ENCODE measurements at places on chromosomes 1 and 21.
A peak's percentile ranks its signal among the peaks of the same experiment; 100 is the strongest.

- DNase-seq = no peak
Observed at GRCh38 chr1:230400007-230400344, 26.2 kb downstream of the PGBD5 start.

DNA sequence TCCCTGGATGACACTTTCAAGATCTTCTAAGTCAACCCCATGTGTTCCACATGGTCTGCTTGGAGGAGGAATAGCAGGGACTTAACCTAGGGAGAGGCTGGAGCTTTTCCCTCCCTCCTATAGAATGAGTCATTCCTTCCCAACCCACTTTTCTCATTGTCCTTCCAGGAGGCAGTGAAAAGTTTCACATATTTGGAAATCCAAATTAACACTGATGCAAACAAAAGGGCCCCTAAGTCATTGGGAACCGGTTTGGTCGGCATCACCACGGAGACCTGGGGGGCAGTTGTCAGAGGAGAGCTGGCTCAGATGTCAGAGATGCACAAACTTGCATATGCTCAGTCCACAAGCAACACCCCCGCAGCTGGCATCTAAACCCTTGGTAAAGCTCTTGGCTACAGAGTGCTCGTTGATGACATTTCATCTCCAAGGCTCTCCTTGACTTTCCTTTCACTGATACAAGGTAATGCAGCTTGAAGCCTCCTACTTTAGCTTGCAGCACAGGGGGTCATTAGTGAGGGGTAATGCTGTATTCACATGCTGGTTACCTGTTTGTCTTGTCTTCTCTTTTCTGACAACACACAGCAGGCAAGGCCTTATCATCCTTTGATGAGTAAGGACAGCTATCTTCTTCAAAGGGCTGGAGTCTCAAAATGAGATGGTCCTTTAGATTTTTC is 12.3 kb upstream of the LRRC8D start:
- no peak for DNase-seq

GRCh38 chr21:39057121-39057520 is 126.1 kb downstream of the PSMG1 start:
- DNase-seq = no peak

- no peak for DNase-seq
Observed at GRCh38 chr1:157073944-157074685, 25.5 kb downstream of the ETV3L start.

- DNase-seq = peak; percentile 55
Observed at GRCh38 chr1:48236716-48237470, 14.4 kb downstream of the SLC5A9 start.

DNA sequence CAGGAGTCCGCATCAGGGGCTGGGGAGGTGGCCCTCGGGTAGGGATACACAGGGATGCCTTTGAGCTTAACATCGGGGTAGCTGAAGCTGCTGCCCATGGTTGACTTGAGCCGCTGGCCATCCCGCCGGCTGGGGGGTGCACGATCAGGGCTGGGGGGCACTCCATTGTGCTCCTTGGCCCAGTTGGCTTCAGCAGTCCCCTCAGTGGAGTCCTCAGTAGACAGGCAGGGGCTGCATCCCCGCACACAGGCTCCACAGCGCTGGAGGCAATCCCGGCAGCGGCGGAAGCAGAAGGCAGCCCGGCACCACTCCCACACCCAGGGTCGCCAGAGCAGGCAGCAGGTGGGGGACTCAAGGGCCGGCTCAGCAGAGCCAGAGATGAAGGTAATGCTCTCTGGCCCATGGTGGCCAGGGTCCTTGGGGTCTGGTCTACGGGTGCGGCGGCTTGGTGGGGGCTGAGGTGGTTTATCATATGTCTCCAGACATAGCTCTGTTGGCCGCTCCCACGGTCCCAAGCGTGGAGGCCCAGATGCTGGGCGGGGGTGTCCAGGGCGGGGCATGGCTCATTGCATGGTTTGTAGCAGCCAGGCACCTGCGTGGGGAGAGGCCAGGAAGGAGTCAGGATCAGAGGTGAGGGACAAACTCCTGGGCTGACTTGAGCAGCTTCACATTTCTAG is 8.3 kb downstream of the KDF1 start:
- no peak for DNase-seq

DNA sequence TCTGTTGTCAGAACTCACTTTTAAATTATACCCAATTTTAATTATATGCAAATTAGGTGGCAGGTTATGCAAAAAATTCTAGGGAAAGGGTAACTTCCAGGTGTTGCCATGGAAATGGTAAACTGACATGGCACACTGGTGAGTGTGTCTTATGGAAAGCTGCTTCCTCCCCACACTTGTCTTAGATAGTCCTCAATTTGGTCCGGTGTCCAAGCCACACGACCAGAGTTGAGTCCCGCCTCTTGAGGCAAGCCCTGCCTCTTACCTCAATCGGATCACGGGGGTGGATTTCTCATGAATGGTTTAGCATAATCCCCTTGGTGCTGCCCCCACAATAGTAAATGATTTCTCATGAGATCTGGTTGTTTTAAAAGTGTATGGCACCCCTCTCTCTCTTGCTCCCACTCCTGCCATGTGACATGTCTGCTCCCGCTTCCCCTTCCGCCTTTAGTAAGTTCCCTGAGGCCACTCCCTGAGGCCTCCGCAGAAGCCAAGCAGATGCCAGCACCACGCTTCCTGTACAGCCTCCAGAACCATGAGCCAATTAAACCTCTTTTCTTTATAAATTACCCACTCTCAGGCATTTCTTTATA is 74.9 kb downstream of the MATN1 start:
- DNase-seq = no peak

DNA sequence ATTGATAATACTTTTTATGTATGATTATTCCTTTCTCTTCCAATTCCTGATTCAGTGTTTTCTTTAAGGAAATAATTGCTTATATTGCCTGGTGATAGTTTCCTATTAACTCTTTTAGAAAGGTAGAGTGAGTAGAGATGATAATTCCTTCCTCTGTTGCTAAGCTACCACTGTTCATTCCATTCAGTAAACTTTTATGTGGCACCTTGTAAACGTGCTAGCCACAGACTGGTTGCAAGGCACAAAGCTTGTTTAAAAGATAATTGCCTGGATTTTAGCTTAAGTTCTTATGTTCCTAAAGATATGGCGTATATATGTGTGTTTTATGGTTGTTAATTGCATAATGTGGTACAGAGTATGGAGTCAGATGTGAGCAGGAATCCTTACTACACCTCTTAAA is 3.2 kb downstream of the ZFYVE9 start:
- no peak for DNase-seq
